ENCODE measurements at places on chromosomes 1 and 21.
A peak's percentile ranks its signal among the peaks of the same experiment; 100 is the strongest.

- peak; percentile 82 for DNase-seq
These were observed 21.7 kb downstream of the TMEM53 start for GRCh38 chr1:44652445-44653106.

GRCh38 chr1:76138217-76138616, 63.7 kb downstream of the ST6GALNAC3 start:
- DNase-seq = no peak

DNA sequence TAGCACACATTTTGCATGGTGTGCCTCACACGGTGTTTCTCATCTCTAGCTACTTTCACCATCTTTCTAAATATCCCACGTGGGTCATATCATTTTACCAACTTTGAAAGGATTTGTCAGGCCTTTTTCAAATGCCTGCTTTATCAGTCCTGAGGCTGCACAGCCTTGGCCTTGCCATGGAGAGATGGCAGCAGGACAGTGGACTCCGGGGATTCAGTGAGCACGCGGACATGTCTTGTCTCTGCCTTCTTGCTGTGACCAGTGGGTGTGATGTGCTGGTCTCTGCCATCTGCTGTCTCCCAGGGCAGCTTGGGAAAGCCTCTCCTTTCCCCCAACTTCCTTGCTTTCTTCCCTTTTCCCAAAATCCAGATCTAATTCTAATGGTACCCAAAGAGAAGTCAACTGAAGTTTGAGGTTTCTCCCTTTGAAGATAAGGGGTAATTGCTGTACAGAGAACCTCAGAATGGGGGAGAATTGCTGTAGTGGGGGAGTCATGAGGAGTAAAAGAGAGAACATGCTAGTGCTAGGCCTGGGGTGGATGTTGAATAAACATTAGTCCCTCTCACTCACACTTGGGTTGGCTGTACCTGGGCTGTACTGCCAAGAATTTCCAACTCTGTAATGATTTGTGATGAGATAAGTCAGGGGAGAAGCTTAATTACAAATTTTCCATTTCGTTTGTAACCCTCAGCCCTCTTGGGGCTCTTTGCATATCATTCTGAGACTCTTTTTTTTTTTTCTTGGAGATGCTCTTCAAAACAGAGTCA, 99.5 kb downstream of the GALNT2 start:
- DNase-seq = no peak

GRCh38 chr1:29673669-29674626, 437.6 kb downstream of the PTPRU start:
- no peak for DNase-seq

GRCh38 chr21:29145354-29145782, 14.9 kb downstream of the MAP3K7CL start:
- peak; percentile 14 for DNase-seq

- DNase-seq = no peak
These were observed 82.4 kb downstream of the NPHS2 start for GRCh38 chr1:179493323-179493722.

DNA sequence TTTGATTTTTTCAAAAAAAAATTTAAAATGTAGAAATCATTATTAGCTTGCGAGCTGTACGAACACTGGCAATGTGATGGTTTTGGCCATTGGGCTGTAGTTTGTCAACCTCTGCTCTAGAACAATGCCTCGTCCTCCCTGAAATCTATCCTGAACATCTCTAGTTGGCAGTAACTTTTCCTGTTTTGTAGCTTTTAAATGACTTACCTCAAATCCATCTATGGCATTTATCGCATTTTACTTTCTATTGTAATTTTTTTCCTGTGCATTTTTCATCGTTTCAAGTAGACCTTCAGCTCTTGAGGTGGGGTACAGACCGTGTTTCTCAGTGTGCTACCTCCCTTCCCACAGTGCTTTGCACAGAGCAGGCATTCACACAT, 30.4 kb upstream of the A3GALT2 start:
- DNase-seq = no peak

- no peak for DNase-seq
These were observed 11.7 kb downstream of the RNU5D-1 start for GRCh38 chr1:44719318-44719717.

- no peak for DNase-seq
These were observed 89.7 kb upstream of the RUNX1 start for GRCh38 chr21:35138665-35139381.

- DNase-seq = no peak
These were observed 221.1 kb downstream of the NPHP4 start for GRCh38 chr1:5770981-5771765.

DNA sequence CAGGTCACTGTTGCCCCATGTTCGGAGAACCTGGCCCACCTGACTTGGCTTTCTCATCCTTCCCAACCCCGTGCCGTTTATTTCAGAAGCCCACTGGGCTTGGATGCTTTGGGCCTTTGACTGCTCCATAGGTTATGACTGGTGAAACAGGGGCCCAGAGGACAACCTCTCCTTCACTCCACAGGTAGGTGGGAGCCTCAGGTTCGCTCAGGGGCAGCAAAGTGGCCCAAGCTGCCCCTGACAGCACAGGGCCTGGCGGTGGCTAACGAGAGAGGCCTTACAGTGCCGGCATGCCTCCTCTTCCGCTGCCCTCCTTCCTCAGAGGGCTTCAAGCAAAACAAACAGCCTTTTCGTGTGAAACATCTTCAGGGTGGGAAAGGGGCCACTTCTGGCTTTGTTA, 16.9 kb downstream of the FAM89A start:
- DNase-seq = no peak

- no peak for DNase-seq
These were observed 333.3 kb upstream of the ZRANB2 start for GRCh38 chr1:71414179-71414578.

DNA sequence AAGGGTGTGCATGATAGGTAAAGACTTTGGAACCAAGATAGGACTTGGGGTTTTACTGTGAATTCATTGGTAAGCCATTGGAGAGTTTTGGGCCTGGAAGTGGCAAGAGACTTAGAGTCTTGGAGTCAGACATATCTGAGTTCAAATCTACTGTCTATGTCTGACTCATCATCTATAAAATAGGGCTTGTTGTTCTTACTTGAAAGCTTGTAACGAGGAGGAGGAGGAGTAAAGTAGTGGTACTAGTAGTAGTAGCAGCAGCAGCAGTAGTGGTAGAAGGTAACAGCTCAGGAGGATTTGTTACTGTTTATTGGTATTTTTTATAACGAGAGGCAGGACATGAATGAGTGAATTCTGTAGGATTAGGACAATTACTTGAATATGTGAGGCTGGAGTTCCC, 62.7 kb downstream of the CACHD1 start:
- DNase-seq = no peak

DNA sequence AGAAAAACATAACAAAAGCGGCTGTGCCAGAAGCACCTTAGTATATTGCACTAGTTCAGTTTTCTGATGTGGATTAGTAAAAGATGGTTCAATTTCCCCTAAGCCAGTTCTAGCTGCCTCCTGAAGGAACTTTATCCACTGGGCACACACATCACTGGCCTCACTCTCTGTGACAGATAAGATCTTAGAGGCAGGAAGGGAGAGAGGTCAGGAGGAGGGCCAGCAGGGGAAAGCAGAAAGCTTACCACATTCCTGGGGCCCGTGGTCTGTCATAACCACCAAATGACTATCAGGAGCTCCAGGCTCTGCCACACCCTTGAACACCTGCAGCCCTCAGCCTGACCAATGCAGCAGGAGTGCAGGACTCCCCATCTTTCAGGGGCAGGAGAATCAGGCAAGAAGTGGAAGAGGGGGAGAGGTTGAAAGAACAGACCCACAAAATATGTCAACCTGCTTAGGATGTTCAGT, 37.8 kb downstream of the LRRC71 start:
- DNase-seq = no peak

GRCh38 chr1:84365225-84366221, 32.8 kb upstream of the DNASE2B start:
- no peak for DNase-seq

GRCh38 chr1:31627930-31628559, 10.6 kb downstream of the HCRTR1 start:
- no peak for DNase-seq

Measured in putamen (tissue), 1 donor.